ENCODE measurements at places on chromosomes 3 and 15.

DNA sequence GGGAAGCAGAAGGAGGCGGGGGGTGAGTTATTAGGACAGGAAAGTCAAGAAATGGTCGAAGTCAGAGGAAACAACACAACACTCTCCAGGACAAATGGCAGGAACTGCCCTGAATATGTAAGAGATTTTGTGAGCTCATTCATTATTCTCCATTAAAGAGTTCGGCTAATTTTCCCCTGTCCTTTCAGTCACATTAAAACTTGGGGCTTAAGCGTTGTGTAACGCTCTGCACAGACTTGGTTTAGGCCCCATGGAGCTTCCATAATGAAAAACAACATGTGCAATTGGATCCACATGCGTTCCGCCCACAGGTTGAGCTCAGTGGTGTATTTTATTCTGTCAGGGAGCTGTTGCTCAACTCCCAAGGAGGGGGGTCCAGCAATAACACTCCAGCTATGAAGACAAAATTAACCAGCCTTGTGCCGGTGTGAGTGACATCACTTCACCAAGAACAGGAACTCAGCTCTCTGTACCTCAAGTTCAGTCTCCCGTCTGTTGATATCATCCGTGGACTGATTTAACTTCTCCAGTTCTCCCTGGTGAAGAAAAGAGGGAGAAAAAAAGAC, 2.3 kb downstream of the SH3BP5 start:
- no peak for DNase-seq

- peak; percentile 26 for DNase-seq
Measured at GRCh38 chr3:99505646-99506269, 132.6 kb upstream of the COL8A1 start.

- peak; percentile 71 for DNase-seq
Measured at GRCh38 chr15:85730001-85730820, 64.5 kb downstream of the KLHL25 start.

DNA sequence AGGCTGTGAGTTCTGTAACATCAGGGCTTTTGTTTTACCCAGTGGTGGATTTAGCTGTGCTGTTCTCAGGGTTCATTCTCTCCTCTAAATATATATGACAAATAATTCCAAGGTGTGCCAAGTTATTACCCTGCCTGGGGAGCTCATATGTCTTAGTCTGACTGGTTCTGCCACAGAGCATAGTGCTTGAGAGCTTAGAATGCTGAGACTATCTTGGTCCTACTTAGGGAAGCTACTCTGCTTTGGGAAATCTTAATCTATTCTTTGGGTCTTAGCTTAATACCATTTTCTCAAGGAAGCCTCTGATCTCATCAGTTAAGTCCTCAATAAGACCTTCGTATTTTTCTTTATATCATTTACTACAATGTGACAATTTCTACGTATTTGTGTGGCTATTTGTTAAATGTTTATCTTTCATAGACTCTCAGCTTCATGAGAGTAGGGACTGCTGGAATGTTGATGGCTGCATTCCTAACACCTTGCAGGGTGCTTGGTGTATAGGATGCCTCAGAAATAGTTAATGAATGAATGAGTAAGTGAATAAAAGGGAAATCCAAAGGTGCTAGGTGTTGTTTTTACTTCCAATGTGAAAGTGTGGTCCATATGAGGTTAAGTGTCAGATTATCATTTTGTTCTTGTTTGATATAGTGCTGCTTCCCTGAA, 1.8 kb downstream of the OTOL1 start:
- peak; percentile 68 for DNase-seq

GRCh38 chr15:92638709-92639365, 16.7 kb downstream of the FAM174B start:
- DNase-seq = peak; percentile 54

- DNase-seq = no peak
Measured at GRCh38 chr3:102972350-102972749, 537.5 kb downstream of the ZPLD1 start.

- DNase-seq = no peak
Measured at GRCh38 chr3:120496278-120497002, 45.6 kb upstream of the FSTL1 start.

GRCh38 chr3:150370999-150371398, 37.1 kb upstream of the TSC22D2 start:
- no peak for DNase-seq

- DNase-seq = no peak
Measured at GRCh38 chr3:15014606-15015328, 50.3 kb downstream of the MRPS25 start.

- DNase-seq = peak; percentile 60
Measured at GRCh38 chr15:90002428-90002844, 1.3 kb downstream of the ZNF710 start.

DNA sequence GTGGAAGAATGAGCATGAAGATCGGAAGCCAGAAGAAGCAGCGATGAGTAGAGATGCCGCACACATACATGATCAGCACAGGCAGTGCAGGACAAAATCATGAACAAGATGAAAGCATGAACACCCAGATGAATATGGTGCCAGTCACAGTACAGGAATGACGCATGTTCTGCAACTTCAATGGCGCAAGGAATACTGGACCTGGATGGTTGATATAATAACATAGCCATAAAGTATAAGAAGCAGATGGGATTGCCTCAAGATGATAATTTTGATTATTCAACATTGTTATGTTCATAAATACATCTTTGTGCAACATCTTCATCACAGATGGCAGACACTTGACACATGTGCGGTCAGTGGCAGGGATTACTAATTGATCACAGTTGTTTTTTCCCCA, 59.7 kb upstream of the SLCO3A1 start:
- DNase-seq = no peak

DNA sequence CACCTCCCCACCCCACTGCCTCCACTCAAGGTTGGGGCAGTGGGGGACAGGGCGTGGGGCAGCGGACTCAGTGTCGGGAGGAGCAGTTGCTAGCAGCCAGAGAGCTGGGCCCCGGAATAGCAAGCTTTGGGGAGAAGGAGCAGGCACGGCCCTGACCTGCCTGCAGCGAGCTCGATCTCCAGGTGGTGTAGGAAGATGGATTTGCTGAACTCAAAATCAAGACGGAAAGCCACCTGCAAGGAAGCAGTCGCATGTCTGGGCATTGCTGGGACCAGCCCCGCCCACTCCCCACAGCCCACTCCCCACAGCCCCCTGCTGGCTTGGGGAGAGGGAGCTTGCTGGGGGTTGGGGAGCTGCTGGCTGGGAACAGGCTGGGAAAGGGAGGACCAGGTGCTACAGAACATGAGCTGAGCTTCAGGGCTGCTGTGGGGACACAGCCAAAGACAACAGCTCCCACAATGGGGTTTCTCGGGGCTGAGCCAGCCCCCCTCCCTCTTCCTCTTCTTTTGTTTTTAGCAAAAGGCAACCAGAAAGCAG, 38.0 kb downstream of the FEM1B start:
- DNase-seq = peak; percentile 36

DNA sequence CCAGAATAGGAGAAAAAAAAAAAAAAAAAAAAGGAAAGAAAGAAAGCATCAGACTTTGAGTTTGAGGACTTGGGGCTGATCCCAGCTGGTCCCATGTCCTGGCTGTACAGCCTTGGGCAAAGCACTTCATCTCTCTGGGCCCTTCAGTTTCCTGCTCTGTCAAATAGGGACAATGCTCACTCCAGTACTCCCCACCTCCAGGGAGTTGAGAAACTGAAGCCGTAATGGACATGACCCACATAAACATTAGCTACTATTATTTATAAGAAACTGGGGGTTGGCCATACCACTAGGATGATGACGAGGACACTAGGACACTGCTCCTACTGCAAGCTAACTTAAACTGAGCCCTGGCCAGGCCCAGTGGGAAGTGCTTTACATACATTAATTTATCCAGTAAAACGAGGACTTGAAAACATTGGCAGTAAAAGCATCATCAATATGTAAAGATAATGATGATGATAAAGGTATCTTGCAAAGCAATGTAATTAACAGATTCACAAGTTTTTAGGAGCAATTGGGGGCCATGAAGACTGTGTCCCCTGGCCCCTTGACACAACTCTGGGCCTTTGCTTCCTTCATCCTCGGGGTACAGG, 22.9 kb upstream of the SMAD6 start:
- peak; percentile 79 for DNase-seq

- no peak for DNase-seq
Measured at GRCh38 chr3:71433631-71434030, 149.9 kb downstream of the FOXP1 start.

DNA sequence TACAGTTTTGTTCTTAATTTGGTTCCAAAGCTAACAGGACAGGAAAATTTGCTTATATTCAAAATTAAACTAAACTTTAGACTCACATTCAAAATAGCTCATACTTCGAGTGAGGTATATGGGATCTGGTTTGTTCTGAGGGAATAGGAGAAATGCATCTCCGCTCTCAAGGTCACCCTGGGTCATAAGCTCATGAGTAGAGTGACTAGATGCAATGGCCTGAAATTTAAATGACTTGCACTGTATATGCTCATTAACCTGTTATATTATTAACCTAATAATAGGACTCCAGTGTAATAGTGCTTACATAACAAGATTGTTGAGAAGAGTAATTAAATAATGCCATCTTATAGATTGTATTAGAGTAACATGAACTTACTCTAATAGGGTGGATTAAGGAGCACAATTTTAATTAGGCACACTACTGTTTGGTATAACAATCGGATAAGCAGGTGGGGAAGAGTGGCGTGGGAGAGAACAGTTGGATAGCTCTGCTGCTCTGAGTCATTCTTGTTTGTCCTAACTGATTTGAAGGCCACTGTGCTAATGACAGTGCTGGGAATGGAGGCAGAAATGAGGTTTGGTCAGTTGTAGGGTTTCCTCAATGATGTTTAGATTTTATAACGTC, 5.2 kb downstream of the NKTR start:
- no peak for DNase-seq

DNA sequence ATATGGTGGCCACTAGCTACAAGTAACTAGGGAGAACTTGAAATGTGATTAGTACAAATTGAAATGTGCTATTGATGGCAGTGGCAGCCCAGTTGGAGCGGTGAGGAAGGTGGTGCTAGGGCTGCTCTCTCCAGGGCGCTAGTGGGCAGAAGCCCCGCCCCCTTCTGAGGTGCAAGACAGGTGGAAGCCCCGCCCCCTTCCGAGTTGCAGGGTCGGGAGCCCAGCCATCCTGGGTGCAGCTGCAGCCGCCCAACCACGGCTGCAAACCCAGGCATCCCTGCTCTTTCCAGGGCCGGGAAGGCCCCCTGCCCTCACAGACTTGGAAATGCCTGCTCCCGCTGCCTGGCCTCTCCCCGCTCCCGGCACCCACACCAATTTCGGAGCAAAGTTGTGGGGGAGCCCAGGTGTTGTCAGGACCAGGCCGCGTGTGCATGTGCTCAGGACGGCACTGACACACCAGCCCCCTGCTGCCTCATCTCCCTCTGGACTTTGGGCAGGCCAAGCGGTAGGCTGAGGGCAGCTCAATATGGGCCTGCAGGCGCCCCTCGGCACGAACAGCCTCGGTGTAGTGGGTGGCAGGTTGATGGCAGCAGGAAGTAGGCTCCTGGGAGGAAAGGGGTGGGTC, 10.0 kb downstream of the ATR start:
- DNase-seq = no peak

GRCh38 chr15:58346361-58346760, 85.4 kb upstream of the LIPC start:
- DNase-seq = peak; percentile 77

GRCh38 chr3:53216723-53217122, 39.1 kb downstream of the TKT start:
- peak; percentile 89 for DNase-seq

- DNase-seq = no peak
Measured at GRCh38 chr15:64161688-64162477, 939 bp downstream of the PPIB start.

DNA sequence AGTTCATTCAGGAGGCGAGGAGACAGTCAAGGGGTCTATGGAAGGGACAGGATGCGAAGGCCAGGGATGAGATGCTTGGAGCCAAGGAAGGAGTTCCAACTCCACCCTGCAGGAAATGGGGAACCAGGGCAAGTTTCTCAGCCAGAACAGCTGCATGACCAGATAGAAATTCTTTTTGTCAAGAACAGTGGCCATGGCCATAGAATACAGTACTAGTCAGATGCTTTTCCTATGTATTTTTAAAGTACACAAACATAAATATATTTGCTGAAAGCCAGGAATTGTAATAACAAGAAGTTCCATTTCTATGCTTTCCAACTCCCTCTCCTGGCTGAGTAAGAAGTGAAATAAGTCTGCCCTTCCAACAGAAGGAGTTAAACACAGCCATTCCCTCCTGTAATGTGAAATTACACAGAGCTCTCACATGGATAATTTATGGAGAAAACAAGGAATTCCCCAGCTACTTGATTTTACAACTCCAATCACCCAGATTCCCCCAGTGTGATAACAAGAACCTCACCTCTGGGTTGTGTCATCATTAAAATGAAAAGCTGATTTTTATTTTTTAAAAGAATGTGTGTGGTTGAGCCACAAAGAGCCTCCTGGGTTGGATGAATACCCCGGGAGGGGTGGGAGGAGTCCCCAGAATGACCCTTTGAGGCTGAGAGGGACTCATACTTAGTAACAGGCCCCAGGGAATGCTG, 124.6 kb upstream of the ARHGEF3 start:
- no peak for DNase-seq

GRCh38 chr3:128483657-128484403, 9.2 kb downstream of the GATA2 start:
- DNase-seq = peak; percentile 46

DNA sequence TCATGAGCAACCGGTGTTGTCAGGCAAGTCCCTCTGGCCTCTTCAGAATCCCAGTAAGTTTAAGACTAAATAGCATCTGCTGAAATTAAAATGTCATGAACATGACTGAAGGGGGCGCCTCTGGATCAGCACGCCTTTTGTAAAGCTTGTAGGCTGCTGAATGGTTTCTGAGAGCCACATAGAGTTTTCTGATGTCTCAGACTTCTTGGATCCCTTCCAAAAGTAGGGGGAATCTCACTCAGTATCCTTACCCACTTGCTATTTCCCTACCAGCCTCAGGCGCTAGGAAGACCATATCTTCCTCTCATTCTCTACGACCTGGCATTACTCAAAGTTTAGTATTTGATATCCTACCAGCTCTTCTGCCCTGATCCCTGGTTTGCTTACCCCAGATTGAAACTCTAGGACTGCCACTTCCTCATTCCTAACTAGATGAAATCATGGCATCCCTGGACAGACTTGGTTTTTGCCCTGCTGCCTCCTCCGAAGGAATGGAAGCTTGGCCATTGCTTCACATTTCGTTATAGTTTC, 62.7 kb upstream of the CD47 start:
- peak; percentile 84 for DNase-seq

GRCh38 chr3:66489581-66489980, 11.2 kb downstream of the LRIG1 start:
- DNase-seq = no peak

- peak; percentile 22 for DNase-seq
Measured at GRCh38 chr15:59105854-59106253, 908 bp downstream of the CCNB2 start.

GRCh38 chr15:93138681-93139250, 49.8 kb upstream of the RGMA start:
- DNase-seq = no peak

- DNase-seq = no peak
Measured at GRCh38 chr15:78419367-78419766, 18.6 kb upstream of the IREB2 start.

DNA sequence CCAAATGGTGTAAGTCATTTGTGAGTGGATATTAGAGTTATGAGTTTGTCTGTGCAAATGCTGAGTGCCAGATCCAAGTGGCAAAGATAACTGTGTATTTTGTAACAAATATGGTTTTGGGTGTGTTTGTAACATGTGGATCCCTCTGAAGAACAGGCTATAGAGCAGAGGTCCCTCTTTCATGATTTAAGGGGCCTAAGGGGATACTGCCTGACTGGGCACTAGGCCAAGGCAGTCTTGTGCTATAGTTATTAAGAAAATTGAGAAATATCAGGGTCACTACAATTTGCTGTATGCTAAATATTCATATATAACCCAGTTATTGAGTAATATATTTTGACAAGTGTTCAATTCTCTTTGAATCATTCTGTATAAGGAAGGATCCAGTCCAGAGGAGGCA, 555.6 kb upstream of the RGMA start:
- DNase-seq = no peak
